ENCODE measurements at places on chromosomes 11 and 22. TPM values are rescaled to one million over a fixed set of nuclear protein-coding genes. Genes with fewer than 3 reads are reported as not detected.
A peak's percentile ranks its signal among the peaks of the same experiment; 100 is the strongest.

Gene ACR
- 0.38 TPM for total RNA-seq

GRCh38 chr22:46791201-46791731 is 28.8 kb downstream of the TBC1D22A start:
- DNase-seq, result peak; percentile 62

Gene GGT1
- 6.6 TPM for total RNA-seq

DNA sequence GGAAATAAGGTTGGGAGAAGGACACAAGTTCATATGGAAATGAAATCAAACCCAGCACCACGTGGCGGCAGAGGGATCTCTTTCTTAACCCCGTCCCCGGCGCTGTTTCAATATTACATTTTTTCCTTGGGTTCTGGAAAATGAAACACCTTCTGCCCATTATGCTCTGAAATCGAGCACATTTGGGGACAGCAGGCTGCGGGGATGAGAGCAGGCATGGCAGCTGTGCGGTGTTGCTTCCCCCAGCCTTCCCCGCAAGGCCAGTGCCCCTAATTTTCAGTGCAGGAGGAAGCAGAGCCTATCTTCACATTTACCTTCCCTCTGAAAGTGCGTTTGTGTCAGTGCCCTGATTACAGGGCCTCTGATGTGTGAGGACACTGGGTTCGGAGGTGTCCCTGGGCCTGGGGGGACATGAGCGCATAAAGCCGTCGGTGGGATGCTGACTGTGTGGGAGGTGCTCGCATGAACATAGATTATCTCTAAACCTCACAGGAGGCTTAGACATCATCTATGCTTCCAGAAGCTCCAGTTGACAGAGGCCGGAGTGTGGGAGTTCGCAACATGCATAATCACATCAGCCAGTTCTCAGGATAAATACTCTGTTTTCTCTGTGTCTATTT is 921.3 kb downstream of the BRD1 start:
- no peak for DNase-seq

DNA sequence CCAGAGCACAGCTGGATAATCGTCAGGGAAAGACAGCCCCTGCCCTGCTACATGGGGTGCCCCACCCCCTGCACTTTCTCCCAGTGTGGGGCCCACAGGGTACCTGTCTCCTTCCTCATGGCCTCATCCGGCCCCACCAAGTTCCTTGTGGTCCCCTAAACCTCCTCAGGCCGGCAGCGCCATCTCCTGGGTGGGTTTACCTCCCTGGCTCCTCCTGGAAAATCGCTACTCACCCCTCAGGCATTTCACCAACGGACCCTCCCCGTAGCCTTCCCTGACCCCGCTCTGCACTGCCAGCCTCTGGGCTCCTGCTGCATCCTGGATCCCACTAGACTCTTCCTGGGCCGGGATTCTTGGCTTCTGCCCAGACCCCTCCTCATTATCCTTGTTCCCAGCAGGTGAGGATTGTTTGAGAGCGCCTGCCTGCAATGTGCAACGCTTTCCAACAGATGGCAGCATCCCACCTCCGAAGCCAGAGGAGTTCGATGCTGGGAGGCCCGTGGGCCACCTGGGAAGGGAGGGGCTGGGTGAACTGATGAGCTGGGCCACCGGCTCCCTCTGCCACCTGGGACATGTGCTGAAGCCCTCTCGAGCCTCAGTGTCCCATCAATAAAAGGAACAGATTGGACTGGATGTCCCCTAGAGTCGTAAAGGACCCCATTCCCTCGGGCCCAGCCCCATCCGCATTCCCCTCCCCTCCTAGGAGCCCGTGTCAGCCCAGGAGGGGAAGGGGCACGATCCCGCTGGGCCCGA is 44.2 kb upstream of the TTLL12 start:
- peak; percentile 78 for DNase-seq

GRCh38 chr11:95891423-95892170 is 32.3 kb downstream of the MTMR2 start:
- DNase-seq, result no peak

DNA sequence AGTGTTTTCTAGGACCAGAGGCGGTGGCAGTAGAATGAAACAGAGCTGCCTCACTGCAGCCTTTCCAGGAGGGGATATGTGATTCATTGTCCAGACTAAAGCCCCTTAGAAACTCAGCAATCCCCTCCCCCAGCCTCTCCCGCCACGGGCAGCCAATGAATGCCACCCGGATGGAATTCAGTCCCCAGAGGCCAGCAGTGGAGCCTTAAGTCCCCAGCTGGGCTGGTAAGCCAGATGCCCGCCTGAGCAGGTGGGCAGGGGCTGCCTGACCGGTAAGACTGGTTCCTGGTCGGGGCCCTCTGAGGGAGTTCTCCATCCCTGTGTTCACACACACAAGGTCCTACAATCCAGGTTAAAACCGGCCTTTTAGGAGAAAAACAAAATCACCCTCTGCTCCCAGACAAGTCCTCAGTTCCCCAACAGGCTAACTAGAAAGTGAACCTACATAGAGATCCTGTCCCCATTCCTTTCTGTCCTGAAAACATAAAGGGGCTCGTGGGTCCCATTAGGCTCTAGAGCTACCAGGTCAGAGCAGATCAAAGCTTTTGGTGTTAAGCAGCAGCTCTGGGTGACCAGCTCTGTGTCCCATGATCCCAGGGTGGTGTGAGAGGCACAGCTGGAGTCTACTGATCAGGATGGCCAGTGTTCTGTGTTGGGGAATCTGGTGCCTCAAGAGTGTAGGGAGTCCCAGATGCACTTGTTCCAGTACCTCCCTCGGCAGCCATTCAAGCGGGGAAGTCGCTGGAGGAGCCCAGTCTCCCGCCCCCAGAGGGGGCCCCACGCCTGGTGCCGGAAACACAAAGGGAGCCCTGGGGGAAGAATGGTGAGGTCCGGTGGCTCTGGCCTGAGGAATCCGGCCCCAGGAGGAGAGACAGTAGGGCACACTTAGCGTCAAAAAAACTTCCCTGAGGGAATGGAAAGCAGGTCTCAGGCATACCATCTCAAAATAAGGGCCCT is 2.6 kb downstream of the PATZ1 start:
- peak; percentile 79 for DNase-seq

Gene UPK3A
- not detected for total RNA-seq

DNA sequence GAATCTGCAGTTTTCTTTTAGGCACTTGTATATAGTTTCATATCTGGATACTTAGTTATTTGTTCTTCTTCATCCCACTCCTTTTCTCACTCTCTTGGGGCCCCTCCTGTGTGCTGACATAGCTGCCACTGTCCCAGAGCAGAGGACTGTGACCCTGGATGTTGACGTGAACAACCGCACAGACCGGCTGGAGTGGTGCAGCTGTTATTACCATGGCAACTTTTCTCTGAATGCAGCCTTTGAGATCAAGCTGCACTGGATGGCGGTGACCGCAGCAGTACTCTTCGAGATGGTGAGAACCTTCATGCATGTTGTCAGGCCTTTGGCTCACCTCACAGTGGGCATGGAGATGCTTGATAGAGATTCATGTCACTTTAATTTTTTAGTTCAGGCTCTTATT is 50.9 kb upstream of the YWHAH start:
- DNase-seq, result no peak

DNA sequence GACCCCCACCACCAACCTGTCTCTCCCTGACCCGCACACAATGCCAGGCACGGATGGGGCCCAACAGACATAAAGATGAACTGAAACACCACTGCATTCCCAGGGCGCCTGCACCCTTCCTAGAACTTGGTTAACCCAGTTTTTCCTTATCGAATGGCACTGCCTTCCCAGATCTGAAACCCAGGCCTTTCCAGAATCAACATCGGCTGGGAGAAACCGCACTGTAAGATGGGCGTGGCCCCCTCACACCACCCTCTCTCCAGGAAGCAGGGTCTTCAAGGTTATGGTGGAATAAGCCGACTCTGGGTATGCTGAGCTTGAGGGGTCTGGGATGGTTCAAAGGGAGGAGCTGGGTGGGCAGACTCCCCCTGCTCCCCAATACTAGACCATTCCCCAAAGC is 23.1 kb downstream of the LRFN4 start:
- DNase-seq, result peak; percentile 22

Gene IL18BP
- 2.7 TPM for total RNA-seq

DNA sequence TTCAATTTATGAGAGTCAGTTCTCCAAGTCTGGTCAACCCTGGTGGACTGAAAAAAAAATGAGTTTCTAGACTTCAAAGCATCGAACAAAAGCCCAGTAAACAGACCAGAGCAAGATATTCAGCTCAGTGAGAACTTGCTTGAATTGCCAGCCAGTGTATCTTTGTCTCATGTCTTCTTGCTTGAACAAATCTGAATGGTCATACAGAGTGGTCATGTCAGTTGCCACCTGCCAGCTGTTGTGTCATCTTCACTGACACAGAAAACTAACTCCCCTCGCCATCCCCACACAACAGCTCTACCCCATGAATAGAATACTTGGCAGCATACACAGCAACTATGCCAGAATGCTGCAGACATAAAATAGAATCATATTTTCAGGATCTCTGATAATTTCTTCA is 27.5 kb upstream of the CALCB start:
- DNase-seq, result no peak

- DNase-seq, result no peak
These were observed 3.4 kb downstream of the LRRC51 start for GRCh38 chr11:72084076-72084475.

DNA sequence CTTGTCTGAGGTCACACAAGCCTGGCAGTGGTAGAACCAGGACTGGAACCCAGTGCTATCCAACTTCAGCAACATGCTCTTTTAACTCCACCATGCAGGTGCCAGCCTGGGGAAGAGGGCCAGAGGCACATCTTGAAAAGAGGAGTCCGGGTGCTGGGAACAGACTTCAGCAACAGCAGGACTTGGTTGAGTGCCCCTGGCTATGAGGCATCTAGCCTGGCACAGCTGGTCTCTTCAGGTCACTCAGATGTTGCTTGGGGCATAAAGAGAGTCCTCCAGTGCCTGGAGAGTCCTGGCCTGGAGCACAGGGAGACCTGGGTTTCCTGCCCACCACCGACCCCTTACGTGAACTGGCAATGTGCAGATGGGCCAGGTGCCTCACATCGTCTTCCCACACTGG is 5.1 kb upstream of the CLCF1 start:
- DNase-seq, result no peak

Gene OR5B17
- total RNA-seq, result not detected

- no peak for DNase-seq
These were observed 2.4 kb upstream of the RASL10A start for GRCh38 chr22:29317827-29318454.

DNA sequence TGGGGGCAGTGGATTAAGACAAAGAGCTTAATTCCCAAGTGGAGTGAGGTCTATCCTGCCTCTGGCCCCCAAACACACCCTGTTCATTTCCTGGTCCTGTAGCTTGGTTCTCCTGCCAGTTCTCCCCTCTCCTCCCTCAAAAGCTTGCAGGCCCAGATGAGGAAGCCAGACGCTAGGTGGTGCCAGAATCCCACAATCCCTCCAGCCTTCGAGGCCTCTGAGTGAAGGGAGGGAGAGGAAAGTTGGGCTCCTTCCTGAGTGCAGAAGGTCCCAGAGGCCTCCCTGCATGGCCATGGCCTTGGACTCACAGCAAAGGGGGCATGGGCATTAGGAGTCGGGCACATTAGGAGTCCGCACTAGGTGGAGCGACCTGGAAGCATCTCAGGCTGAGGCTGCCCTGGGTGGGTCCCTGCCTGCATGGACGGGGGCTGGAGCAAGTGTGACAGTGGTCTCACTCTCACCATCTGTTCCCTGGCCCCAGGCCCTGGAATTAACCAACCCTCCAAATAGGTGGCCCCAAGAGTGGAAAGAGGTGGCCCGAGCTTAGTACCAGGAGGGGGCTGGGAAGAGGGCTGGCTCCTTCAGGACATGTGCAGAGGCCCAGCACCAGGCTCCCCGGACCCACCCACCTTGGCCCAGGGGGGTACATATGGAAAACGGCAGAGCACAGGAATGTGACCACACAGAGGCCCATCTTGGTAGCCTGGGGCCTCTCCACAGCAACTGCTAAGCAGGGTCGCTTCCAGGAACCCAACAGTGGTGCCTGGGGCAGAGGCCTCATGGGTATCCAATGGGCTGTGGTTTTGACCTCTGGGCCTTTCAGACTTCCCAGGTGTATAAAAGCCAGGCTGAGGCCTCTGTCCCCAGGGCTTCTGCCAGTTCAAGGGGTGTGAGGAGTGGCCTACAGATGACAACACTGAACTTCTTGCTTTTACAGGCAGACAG is 5.2 kb downstream of the FXYD2 start:
- peak; percentile 75 for DNase-seq

DNA sequence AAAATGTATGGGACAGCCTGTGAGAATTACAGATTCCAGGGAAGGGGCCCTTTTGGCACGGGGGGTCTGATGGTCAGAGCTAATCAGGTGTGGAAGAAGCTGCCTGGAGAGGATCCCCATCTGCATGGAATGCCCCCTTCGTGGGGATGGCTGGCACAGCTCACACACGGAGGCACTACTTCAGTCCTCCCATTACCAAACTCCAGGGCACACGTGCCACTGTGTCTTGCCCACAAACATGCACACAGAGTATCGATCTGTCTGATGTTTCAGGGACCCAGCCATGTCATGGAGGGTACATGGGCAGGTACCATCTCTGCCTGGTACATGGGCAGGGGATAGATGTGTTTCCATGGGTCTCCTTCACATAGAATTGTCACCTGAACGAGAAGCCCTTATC is 14.7 kb downstream of the KCNQ1OT1 start:
- DNase-seq, result no peak

Gene CRYBB3
- not detected for total RNA-seq

Gene PARVB
- total RNA-seq, result 85.9 TPM

GRCh38 chr22:23077627-23078461 is 7.5 kb downstream of the GNAZ start:
- no peak for DNase-seq

- no peak for DNase-seq
These were observed 20.4 kb downstream of the MRGPRX4 start for GRCh38 chr11:18193010-18193409.

Gene FAT3
- total RNA-seq, result 1.1 TPM

GRCh38 chr11:3198815-3199214 is 19.8 kb downstream of the MRGPRG start:
- DNase-seq, result no peak

Gene SSH3
- total RNA-seq, result 24.7 TPM

DNA sequence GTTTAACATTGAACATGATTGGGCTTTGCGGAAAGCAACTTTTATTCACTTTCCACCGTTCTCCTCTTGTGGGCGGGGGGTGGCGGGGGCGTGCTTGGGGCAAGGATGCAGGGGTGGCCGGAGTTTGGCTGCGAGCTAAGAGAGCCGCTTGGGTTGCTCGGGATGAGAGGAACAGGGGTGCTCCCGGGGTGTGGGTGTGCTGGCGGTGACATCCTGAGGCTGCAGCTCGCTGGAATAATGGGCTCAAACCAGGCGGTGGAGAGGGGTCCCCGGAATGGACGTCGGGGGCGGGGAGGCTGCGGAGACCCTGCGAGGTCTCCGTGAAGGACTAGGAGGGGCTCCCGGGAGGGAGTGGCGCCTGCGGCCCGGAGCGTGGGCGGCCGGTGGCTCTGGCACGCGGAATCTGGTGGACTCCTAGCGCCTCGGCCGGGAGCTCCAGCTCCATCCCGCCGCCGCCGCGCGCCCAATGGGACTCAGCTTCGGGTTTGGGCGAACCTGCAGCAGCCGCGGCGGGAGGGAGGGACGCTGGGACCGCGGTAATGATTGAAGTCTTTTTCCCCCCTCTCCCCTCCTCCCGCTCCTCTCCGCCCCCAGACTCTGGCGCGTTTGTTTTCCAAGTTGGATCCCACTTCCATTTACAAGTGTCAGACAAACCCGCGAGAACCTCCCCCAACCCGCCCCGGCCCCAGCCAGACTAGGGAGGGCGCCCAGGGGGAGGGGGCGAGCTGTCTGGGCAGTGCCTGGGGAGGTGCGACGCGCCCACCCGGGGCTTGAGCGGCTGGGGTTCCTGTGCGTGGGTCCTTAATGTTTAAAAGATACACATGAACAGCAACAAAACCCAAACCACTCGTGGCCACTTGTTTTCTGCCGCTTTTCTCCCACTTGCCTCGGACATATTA is 2.0 kb downstream of the FAT3 start:
- DNase-seq, result peak; percentile 38

All from right cardiac atrium (tissue), 5 donors.